Inflammatory macrophage treated with lipopolysaccharide for 4 hours (primary cell): ENCODE measurements at places on chromosomes 1 and 21.
A peak's percentile ranks its signal among the peaks of the same experiment; 100 is the strongest.

DNA sequence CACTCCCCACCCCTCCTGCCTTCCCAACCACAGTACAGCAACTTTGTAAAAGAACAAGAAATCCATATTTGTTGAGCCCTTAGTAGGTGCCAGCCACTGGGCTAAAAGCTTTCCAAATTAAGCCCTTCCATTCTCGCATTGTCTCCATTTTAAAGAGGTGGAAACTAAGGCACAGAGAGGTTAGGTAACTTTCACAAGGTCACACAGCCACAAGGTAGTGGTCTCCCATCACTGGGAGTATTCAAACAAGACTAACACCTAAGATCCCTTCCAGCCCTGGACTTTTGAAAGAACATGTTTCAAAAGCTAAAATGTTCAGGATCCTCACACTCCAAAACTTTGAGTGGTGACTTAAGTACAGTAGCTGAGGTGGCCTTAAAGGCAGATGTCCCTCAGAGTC lies 3.2 kb downstream of the SDC3 start:
- DNase-seq: no peak

GRCh38 chr1:162719678-162720077 lies 70.8 kb upstream of the HSD17B7 start:
- DNase-seq: no peak

DNA sequence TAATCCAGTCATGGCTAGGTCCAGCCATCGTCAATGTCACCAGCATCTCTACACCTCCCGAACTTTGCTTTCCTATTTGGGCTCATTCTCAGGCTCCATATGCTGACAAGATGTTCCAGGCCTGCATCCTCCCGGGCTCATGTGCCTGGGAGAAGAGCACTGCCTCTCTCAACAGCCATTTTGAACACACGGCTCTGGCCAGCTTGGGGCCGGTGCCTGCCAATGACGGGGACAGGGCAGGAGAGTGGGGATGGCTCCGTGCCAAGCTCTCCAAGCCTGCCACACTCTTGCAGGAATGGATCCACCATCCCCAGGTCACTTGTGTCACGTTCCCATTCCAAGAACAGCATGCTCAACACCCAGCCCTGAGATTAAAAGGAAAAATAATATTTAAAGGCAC lies 61.4 kb upstream of the PAX7 start:
- no peak for DNase-seq

DNA sequence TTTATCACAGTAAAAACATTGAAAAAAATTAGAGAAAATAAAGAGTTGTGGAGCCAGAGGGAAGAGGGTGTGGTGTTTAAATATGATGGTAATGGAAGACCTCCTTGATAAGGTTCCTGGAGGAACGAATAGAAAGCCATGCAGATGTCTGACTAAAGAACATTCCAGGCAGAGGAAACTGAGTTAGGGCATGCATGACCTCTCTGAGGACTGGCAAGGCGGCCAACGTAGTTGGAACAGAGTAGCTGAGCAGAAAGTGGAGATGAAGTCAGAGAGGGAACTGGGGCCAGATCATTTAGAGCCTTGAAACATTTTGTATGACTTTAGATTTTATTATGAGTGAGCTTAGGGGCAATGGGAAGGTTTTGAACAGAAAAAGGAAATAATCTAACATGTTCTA lies 377.5 kb downstream of the HLX start:
- DNase-seq: no peak

- DNase-seq: peak; percentile 2
These were observed 6.6 kb downstream of the KRTAP10-8 start for GRCh38 chr21:44618504-44618903.

DNA sequence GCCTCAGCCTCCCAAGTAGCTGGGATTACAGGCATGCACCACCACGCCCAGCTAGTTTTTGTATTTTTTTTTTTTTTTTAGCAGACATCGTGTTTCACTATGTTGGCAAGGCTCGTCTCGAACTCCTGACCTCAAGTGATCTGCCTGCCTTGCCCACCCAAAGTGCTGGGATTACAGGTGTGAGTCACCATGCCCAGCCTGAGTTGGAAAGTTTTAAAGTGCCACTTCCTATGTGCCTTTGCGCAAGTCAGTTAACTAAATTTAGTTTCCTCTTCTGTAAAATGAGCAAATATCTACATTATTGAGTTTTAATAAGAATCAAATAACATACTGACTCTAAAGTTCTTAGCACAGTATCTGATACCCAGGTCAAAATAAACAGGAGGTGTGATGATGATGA lies 12.4 kb downstream of the SLC19A2 start:
- DNase-seq: peak; percentile 40

GRCh38 chr1:8003438-8004112 lies 22.5 kb downstream of the ERRFI1 start:
- peak; percentile 54 for DNase-seq

- DNase-seq: no peak
These were observed 12.6 kb downstream of the ETS2 start for GRCh38 chr21:38818325-38818723.

DNA sequence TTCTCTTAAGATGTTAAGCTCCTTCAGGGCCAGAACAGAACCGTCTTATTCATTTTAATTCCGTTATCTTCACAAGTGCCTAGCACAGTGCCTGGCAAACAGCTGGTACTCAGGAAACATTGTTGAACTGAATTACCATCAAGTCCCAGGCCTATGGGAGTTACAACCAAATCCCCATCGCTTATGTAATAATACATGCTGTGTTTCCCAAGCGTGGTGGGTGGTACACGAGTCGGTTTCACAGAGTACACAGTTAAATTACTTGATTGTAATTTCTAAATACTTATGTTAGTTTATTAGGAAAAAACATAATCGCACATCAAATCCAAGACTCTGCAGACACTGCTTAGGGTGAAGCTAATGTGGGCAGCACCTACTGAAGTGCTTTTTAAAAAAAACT lies 1.0 kb downstream of the ANGEL2 start:
- peak; percentile 76 for DNase-seq

- DNase-seq: no peak
These were observed 1349.0 kb upstream of the B3GALT2 start for GRCh38 chr1:194535369-194535768.

- no peak for DNase-seq
These were observed 61.1 kb upstream of the ACOT11 start for GRCh38 chr1:54486907-54487306.

- no peak for DNase-seq
These were observed 2.7 kb downstream of the IL10RB start for GRCh38 chr21:33268737-33269441.

DNA sequence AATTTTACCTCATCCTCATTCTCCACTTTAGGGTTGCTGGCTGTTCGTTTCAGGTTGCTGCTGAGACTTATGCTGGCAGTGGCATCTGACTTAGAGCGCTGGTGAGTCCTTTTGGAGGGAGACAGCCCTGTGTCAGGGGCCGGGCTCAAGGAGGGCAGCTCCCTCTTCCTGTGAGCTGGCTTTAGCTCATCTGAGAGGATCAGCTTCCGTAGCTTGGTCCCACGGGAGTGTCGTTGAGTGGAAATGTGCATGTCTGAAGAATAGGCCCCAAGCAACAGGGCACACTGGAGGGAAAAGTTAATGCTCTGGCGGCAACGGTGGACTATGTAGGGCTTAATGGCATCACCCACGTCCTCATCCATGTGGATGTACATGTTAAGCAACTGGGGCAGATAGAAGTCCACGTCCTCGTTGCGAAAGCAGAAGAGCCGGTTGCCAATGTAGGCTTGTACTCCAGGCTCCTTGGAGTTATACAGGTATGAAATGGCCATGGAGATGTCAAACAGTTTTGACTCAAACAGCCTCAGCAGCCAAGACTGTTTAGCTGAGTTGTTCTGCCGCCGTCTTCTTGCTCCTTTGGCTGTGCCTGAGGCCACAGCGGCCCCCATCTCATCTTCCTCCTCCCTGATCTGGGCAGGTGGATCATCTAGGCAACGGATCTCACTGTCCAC lies 11.5 kb downstream of the PI4KB start:
- no peak for DNase-seq

GRCh38 chr1:169072945-169073725 lies 33.4 kb upstream of the ATP1B1 start:
- DNase-seq: no peak

- no peak for DNase-seq
These were observed 556.0 kb downstream of the PTPRC start for GRCh38 chr1:199194862-199195261.

- peak; percentile 27 for DNase-seq
These were observed 15.0 kb upstream of the TGFB2 start for GRCh38 chr1:218330043-218330623.

DNA sequence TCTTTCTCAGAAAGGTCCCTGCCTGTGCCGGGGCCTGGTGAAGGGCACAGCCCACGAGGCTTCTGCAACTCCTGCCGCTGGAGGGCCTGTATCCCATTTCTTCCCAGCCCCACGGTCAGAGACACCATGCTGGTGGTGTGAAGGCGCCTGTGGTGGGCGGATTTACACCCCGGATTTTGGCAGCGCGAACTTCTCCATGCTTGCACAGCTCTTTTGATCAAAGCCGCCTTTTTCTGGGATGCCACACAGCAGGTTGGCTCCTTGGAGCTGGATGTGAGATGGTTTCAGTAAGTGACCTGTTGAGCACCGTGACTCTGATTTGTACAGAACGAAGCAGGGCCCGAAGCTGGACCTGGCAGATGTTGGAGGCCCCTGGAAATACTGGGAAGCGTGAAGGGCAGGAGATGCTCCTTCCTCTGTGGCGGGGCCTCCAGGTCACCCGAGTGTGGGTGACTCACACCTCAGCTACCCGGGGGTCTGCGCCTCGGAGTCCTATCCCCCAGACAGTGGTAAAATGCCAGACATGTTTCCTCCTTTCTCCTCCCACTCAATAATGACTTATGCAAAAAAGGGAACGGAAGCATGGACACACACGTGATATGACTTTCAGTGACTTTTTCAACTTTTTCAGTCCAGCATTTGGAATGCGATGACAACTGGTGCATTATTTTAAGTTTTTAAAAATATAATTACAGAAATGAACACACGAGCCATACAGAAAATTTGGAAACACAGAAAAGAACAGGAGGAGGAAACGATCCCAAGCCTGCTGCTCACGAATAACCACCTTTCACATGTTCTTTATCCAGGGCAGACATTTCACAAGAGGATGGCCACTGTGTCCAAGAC lies 9.0 kb downstream of the UMODL1 start:
- peak; percentile 92 for DNase-seq

DNA sequence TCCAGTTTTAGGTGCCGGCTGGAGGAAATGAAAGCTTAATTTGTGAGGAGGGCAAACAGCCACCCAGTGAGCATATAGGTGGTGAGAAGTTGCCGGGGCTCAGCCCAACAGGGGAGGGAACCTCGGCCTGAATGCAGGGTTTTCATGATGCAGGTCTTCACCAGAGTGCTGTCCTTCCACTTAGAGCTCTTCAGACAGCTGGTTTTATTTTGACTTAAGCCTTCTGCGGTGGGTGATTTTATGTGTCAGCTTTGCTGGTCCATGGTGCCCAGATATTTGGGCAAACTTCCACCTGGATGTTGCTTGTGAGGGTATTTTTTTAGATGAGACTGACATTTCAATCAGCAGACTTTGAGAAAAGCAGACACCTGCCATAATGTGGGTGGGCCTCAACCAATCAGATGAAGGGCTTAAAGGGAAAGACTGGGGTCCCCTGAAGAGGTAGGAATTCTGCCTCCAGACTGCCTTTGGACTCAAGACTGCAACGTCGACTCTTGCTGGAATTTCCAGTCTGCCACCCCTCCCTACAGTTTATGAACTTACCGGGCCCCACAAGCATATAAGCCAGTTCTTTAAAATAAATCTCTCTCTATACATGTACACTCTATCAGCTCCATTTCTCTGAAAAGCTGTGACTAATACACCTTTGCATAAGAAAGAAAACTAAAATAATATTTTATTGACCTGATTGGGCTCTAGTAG lies 72.8 kb downstream of the RHOU start:
- DNase-seq: no peak

DNA sequence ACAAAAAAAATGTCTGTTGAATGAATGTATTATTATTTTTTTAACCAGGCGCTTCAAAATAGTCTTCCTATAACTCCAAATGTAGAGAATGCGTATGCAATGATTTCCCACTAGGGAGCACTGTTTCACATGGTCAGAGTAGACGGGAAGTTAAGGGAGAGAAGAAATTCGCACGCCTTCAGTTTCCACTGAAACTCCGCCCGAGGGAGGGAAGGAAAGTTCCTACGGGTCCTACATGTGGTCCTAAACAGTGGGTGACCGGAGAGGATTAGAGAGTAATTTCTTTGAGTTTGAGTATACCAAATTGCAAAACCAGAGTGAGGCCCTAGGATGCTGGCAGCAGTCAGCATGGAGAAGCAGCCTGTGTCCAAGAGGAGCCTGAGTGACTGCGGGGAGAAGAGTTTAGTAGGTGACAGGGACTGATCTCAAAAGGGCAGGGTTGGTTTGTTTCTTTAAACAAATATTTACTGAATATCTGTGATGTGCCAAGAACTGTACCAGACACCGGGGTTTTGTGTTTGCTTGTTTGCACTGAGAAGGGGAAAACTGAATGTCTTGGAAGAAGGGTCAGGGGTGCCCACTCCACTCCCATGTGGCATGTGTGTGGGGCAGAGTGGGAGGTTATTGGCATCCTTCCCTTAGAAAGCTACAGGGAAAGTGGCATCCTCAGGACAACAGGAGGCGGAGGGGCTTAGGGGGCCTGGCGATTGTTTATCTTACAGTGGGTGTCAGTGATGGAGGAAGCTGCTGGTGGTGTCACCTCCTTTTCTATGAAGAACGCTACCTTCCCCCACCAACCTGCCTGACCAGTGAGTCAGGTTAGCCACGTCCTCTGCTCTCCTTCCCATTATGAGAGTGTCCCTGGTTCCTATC lies 22.8 kb downstream of the RNU5D-1 start:
- DNase-seq: peak; percentile 78

GRCh38 chr1:6672558-6672957 lies 29.1 kb downstream of the DNAJC11 start:
- DNase-seq: no peak

DNA sequence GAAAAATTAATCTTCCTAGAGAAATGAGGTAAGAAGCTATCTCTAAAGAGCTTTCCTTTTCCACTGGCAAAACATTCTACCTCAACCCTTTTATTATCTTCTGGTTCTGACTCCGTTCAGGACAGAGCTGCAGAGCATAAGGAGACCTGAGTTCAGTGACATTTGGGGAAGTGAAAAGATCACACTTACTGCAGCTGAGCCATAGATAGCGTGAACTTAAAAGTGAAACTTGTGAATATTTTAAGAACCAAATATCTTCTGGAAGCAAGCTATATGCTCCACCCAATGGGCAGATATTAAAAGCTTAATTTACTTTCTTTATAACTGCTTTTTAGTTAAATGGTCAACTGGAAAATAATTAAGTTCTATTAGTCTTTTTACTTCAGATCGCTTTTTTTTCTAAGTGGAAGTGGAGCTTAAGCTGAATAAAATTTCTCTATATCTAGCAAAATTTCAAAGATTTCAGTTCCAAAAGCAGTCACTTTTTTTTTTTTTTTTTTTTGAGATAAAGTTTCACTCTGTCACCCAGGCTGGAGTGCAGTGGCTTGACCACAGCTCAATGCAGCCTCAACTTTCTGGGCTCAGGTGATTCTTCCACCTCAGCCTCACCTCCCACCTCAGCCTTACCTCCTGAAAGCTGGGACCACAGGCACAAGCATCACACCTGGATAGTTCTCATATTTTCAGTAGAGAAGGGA lies 11.9 kb downstream of the PTPN22 start:
- peak; percentile 73 for DNase-seq
